ENCODE measurements at places on chromosomes 1 and 21.

GRCh38 chr1:201540846-201541735 lies 2.2 kb downstream of the NAV1 start:
- DNase-seq: no peak

DNA sequence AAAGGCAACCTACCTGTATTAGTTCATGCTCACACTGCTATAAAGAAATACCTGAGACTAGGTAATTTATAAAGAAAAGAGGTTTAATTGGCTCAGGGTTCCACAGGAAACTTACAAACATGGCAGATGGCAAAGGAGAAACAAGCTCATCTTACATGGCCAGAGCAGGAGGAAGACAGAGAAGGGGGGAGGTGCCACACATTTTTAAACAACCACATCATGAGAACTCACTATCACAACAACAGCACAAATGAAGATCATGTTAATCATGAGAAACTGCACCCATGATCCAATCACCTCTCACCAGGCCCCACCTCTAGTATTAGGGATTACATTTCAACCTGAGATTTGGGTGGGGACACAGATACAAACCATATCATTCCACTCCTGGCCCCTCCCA lies 90.6 kb upstream of the KCTD3 start:
- DNase-seq: no peak

GRCh38 chr1:200231787-200232231 lies 178.0 kb downstream of the ZNF281 start:
- no peak for DNase-seq

- no peak for DNase-seq
Measured at GRCh38 chr1:238624776-238625175, 734.1 kb upstream of the ZP4 start.

- no peak for DNase-seq
Measured at GRCh38 chr1:30028283-30028682, 695.1 kb downstream of the MATN1 start.

GRCh38 chr1:90526954-90527353 lies 190.1 kb downstream of the BARHL2 start:
- DNase-seq: no peak

DNA sequence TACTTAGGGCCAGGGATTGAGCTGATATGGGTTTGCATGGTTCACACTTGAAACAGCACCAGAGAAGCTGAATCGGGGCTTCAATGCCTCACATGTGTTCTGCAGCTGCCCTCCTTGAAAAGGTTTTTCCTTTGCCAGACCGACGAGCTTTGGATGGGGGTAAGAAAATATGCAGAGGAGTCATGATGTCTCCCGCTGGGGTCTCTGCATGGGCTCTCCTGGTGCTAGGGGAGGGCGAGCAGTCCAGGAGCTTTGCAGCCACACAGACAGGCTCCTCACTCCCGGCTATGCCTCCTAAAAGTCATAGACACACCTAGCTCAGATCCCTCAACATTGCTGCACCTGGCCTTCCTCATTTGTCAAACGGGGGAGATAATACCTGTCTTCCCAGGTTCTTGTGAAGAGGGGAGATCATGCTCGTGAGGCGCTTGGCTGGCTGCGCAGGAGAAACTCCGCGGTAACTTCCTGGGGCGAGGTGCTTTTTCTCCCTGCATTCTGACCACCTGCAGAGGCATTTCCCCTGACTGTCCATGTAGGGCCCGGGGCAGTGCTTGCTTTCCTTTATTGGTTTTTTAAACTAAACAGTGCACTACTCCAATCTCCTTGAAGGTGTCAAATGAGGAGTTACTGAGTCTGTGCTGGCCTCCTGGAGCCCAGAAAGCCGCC lies 112.4 kb downstream of the PLXNA2 start:
- DNase-seq: no peak

GRCh38 chr21:44473915-44474555 lies 18.7 kb downstream of the LRRC3 start:
- no peak for DNase-seq

- no peak for DNase-seq
Measured at GRCh38 chr1:212484701-212485570, 52.2 kb downstream of the NENF start.

- DNase-seq: no peak
Measured at GRCh38 chr1:6500544-6501278, 9.2 kb upstream of the PLEKHG5 start.

- DNase-seq: no peak
Measured at GRCh38 chr1:46062651-46063319, 69.6 kb downstream of the PIK3R3 start.

- no peak for DNase-seq
Measured at GRCh38 chr1:202234331-202235002, 40.9 kb downstream of the LGR6 start.

DNA sequence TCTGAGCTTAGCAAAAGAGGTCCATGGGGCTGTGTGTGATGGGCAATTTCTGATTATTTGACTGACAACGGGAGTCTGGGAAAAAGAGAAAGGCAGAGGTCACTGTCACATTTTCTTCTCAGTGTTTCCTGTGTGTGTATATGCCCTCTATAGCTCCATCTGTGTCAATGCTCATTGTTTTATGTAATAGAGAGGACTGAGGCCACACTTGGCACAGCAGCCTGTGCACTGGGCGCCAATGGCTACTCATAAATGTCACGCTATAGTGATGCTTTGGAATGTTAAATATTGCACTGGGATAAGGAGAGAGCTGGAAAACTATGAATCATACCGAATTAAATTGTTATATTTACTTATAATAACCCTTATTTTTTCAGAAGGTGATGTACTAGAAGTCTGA lies 365.4 kb downstream of the NEGR1 start:
- no peak for DNase-seq

- DNase-seq: no peak
Measured at GRCh38 chr1:241834733-241835377, 13.1 kb upstream of the EXO1 start.

DNA sequence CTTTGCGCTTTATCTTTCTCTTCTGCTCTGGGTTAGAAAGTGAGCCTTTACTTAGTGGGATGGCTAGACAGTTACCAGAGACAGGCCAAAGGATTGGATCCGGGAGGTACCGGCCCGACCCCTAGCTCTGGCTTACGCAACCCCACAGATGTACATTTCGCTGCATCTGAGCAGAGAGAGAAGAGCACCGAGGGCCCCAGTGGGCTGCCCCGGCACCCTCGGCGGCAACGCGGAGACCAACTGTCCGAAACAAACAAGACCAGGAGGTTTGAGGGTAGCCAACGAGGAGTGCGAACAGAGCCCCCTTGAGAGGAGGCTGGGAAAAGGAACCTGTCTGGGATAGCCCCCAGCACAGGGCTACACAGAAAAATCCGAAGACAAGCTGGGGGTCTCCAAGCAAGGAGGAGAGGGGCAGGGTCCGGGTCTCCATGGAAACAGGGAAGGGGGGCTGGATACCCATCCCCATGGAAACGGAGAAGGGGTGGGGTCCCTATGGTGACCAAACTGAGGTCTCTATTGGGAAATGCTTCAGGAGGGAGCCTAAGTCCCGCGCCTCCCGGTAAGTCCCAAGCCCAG lies 373 bp downstream of the MTF1 start:
- peak; percentile 90 for DNase-seq

Measured in bone marrow (tissue), 2 donors.